ENCODE measurements at places on chromosomes 16 and 17. TPM values are rescaled to one million over a fixed set of nuclear protein-coding genes. Genes with fewer than 3 reads are reported as not detected.

Gene EFCAB13
- total RNA-seq, result 16.8 TPM

Gene NUPR1
- total RNA-seq, result 0.16 TPM

Gene CNGB1
- total RNA-seq, result not detected

Gene AGRP
- not detected for total RNA-seq

- no peak for DNase-seq
These were observed 36.0 kb upstream of the ADAMTS18 start for GRCh38 chr16:77470851-77471250.

Measured in occipital lobe (tissue), 3 donors.